ENCODE measurements at places on chromosomes 7 and 10. TPM values are rescaled to one million over a fixed set of nuclear protein-coding genes. Genes with fewer than 3 reads are reported as not detected.
A peak's percentile ranks its signal among the peaks of the same experiment; 100 is the strongest.

Gene VAX1
- not detected for total RNA-seq

- no peaks in the 10 kb centered on the region for H3K27me3 ChIP-seq
- H3K27ac ChIP-seq: peak overlapping the region; percentile 42
- no peak overlapping the region for H3K4me3 ChIP-seq
These were observed 31.6 kb downstream of the IL15RA start for GRCh38 chr10:5945561-5946418.

- H3K4me1 ChIP-seq: no peaks in the 10 kb centered on the region
- no peaks in the 10 kb centered on the region for H3K27me3 ChIP-seq
- no peak overlapping the region for H3K27ac ChIP-seq
- DNase-seq: no peak
- H3K4me3 ChIP-seq: no peak overlapping the region
These were observed 81.6 kb upstream of the ETV1 start for GRCh38 chr7:14071045-14071444.

Gene FRAT1
- 6.2 TPM for total RNA-seq

DNA sequence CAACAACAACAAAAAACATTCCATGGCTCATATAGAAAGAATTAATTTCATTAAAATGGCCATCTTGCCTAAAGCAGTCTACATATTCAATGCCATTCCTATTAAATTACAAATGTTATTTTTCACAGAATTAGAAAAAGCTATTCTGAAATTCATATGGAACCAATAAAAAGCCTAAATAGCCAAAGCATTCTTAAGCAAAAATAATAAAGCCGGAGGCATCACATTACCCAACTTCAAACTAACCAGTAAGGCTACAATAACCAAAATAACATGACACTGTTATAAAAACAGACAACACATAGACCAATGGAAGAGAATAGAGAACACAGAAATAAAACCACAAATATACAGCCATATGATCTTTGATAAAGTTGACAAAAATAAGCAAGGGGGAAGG is 330.4 kb downstream of the KIF20B start:
- H3K4me3 ChIP-seq: no peak overlapping the region
- H3K27ac ChIP-seq: no peak overlapping the region
- H3K36me3 ChIP-seq: no peaks in the 10 kb centered on the region
- H3K27me3 ChIP-seq: no peaks in the 10 kb centered on the region
- no peaks in the 10 kb centered on the region for H3K4me1 ChIP-seq
- no peak for DNase-seq

DNA sequence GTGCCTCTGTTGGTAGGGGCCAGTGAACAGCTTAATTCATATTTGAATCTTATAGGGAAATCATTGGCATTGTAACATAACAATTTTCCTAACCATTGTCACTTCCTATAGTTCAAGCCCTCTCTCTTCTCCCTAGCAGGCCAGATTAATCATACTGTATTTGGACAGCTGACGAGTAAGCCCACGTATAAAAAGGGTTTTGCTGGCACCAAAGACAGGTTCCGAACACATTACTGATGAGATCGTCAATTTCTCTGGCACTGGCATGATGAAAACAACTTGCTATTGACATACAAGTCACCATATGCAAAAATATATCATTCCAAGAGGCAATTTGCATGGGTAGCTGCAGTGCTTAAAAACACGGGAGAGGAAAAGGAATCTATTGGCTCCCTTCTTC is 891.1 kb upstream of the AUTS2 start:
- no peaks in the 10 kb centered on the region for H3K36me3 ChIP-seq
- DNase-seq: no peak
- no peaks in the 10 kb centered on the region for H3K27me3 ChIP-seq
- no peak overlapping the region for H3K27ac ChIP-seq
- no peaks in the 10 kb centered on the region for H3K4me1 ChIP-seq
- H3K4me3 ChIP-seq: no peak overlapping the region

DNA sequence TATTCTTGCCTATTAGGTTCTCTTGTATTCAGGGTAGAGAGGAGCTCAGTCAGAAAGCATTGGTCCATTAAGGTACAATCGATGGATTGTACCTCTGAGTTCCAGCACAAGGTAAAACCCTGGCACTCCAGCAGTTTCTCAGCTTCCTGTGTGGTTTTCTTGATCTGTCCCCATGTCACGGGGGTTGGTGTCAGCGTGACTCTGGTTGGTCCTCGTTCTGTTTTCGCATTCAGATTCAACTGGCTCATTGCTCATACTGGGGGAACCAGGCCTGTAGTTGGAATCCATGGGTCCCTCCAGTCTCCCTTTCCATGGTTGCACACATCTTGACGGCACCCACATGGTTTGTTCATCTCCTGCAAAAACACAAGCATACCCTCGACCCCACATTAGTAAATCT is 32.7 kb upstream of the RASGEF1A start:
- H3K4me1 ChIP-seq: peaks cover 78% of the 10 kb centered on the region
- peak; percentile 64 for DNase-seq
- peak overlapping the region; percentile 90 for H3K27ac ChIP-seq
- peak overlapping the region; percentile 21 for H3K4me3 ChIP-seq
- peaks cover 18% of the 10 kb centered on the region for H3K27me3 ChIP-seq

- peaks cover 20% of the 10 kb centered on the region for H3K36me3 ChIP-seq
- H3K27me3 ChIP-seq: no peaks in the 10 kb centered on the region
- no peak overlapping the region for H3K27ac ChIP-seq
These were observed 45.5 kb downstream of the VOPP1 start for GRCh38 chr7:55526770-55527169.

DNA sequence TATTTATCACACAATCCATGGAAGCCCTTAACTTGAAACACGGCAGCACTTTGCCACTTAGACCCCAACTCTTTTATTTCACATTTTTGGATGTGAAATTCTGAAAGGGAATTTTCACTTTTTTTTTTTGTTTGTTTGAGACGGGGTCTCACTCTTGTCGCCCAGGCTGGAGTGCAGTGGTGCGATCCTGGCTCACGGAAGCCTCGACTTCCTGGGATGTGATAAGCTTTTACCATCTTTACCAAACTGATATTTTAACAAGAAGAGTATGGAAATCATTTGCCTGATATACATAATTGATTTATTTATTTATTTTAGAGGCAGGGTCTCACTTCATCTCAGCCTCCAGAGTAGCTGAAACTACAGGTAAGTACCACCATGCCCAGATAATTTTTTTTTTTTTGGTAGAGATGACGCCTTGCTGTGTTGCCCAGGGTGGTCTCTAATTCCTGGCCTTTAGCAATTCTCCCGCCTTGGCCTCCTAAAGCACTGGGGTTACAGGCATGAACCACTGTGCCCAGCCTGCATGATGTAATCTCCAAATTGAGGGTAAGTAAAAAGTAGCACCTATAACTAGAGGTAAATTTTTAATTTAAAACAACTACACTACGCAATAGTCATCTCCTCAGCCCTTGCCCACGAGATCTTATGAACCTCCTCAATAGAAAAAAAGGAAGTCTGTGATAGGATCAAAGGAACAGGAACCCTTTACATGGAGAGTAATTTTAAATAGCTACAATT is 180.7 kb upstream of the KLF14 start:
- peaks cover 89% of the 10 kb centered on the region for H3K4me1 ChIP-seq
- no peak for DNase-seq
- peaks cover 60% of the 10 kb centered on the region for H3K36me3 ChIP-seq
- H3K27me3 ChIP-seq: no peaks in the 10 kb centered on the region
- peak overlapping the region; percentile 82 for H3K4me3 ChIP-seq

Gene GLRX3
- 78.7 TPM for total RNA-seq

Gene COL17A1
- not detected for total RNA-seq

Gene PLCE1
- 0.04 TPM for total RNA-seq

Gene CPA4
- not detected for total RNA-seq

GRCh38 chr7:39094731-39095130 is 117.0 kb downstream of the POU6F2 start:
- no peak overlapping the region for H3K4me3 ChIP-seq
- H3K36me3 ChIP-seq: no peaks in the 10 kb centered on the region
- DNase-seq: no peak
- no peaks in the 10 kb centered on the region for H3K4me1 ChIP-seq

Gene NEURL1
- total RNA-seq: 1.6 TPM

- DNase-seq: no peak
- no peaks in the 10 kb centered on the region for H3K27me3 ChIP-seq
- H3K36me3 ChIP-seq: no peaks in the 10 kb centered on the region
- H3K4me3 ChIP-seq: no peak overlapping the region
- no peak overlapping the region for H3K27ac ChIP-seq
These were observed 240.7 kb downstream of the TSPAN12 start for GRCh38 chr7:120617275-120617674.

GRCh38 chr7:50308203-50308531 is 3.7 kb downstream of the IKZF1 start:
- H3K27ac ChIP-seq: peak overlapping the region; percentile 100
- peaks cover 81% of the 10 kb centered on the region for H3K36me3 ChIP-seq
- peaks cover 20% of the 10 kb centered on the region for H3K4me1 ChIP-seq
- DNase-seq: no peak
- H3K4me3 ChIP-seq: peak overlapping the region; percentile 97

- no peak for DNase-seq
- no peak overlapping the region for H3K4me3 ChIP-seq
- H3K27ac ChIP-seq: no peak overlapping the region
- H3K27me3 ChIP-seq: no peaks in the 10 kb centered on the region
These were observed 46.8 kb downstream of the TBXAS1 start for GRCh38 chr7:139875821-139876241.

DNA sequence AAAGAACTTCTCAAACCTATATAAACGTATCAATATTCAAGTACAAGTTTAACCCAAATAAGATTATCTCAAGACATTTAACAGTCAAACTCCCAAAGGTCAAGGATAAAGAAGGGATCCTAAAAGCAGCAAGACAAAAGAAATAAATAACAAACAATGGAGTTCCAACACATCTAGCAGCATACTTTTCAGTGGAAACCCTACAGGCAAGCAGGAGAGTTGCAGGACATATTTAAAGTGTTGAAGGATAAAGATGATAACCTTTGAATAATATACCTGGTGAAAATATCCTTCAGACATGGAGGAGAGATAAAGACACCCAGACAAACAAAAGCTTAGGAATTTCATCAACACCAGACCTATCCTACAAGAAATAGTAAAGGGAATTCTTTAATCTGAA is 82.8 kb downstream of the TES start:
- H3K27me3 ChIP-seq: peaks cover 22% of the 10 kb centered on the region
- H3K36me3 ChIP-seq: no peaks in the 10 kb centered on the region
- no peak overlapping the region for H3K4me3 ChIP-seq
- DNase-seq: no peak
- H3K27ac ChIP-seq: no peak overlapping the region
- H3K4me1 ChIP-seq: no peaks in the 10 kb centered on the region

DNA sequence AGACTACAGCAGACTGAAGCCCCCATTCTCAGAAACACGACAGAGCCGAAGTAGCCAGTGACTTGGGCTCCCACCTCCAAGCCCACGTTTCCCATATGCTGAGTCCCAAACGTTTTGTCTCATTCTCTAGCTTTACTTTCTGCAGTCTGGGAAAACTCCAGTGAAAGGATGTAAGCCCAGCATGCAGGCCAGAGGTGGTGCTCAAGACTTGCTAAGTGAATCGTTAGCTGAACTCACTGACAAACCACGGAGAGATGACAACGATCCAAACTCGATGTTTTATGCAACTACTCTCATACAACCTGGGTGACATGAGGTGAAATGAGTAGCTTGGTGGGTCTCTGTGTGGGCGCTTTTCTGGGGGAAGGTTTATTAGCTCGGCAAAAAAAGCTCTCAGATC is 731.8 kb downstream of the SUGCT start:
- H3K27ac ChIP-seq: no peak overlapping the region
- no peaks in the 10 kb centered on the region for H3K36me3 ChIP-seq
- DNase-seq: no peak
- H3K4me3 ChIP-seq: no peak overlapping the region

DNA sequence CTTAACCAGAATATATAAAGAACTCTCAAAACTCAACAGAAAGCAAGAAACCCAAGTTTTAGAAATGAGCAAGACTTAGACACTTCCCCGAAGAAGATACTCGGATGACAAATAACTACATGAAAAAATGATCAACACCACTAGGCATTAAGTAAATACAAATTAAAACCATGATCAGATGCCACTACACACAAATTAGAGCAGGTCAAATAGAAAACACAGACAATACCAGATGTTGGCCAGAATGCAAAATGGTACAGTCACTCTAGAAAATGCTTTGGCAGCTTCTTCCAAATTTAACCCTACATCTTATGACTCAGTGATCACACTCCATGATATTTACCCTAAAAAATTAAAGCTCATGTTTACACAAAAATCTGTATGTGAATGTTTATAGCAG is 18.4 kb downstream of the TMEM176A start:
- no peak overlapping the region for H3K4me3 ChIP-seq
- DNase-seq: no peak
- H3K4me1 ChIP-seq: no peaks in the 10 kb centered on the region
- H3K27ac ChIP-seq: no peak overlapping the region

Gene PCDH15
- not detected for total RNA-seq

GRCh38 chr7:11757153-11757552 is 74.8 kb downstream of the THSD7A start:
- no peak for DNase-seq
- H3K27ac ChIP-seq: no peak overlapping the region
- no peaks in the 10 kb centered on the region for H3K36me3 ChIP-seq
- no peak overlapping the region for H3K4me3 ChIP-seq

GRCh38 chr7:113698556-113699220 is 220.1 kb downstream of the PPP1R3A start:
- H3K27me3 ChIP-seq: no peaks in the 10 kb centered on the region
- no peaks in the 10 kb centered on the region for H3K36me3 ChIP-seq
- H3K4me3 ChIP-seq: no peak overlapping the region
- no peaks in the 10 kb centered on the region for H3K4me1 ChIP-seq

DNA sequence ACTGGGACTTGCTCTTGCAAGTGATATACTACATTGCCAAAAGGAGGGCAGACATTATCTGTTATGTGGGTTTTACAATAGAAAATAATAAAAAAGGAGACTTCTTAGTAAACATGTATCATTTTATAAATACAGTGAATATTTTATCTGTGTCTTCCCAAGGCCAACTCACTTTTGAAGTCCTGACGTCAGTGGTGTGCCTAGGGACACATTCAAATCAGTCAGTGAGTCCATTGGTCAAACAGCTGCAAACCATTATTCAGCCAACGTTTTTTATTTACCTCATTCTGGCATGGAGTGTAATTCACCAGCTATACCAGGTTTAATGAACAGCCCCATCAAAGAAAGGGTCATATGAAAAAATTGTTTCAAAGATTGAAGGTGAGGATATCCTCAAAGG is 263.7 kb downstream of the IPMK start:
- no peak overlapping the region for H3K4me3 ChIP-seq
- H3K27ac ChIP-seq: no peak overlapping the region
- H3K36me3 ChIP-seq: no peaks in the 10 kb centered on the region
- DNase-seq: no peak
- H3K4me1 ChIP-seq: no peaks in the 10 kb centered on the region

Gene ZNF277
- total RNA-seq: 21.2 TPM

Gene EN2
- not detected for total RNA-seq

GRCh38 chr10:33392706-33393105 is 58.2 kb upstream of the NRP1 start:
- H3K27ac ChIP-seq: no peak overlapping the region
- peaks cover 11% of the 10 kb centered on the region for H3K27me3 ChIP-seq
- H3K36me3 ChIP-seq: no peaks in the 10 kb centered on the region
- H3K4me1 ChIP-seq: no peaks in the 10 kb centered on the region
- no peak for DNase-seq

Measured in activated CD4-positive, alpha-beta T cell treated with anti-CD3 and anti-CD28 coated beads, Interleukin-2, amount 10 ng/mL, durations not matched to agents 7 days and 5 days (primary cell).